ENCODE measurements at places on chromosomes 2 and 18.

GRCh38 chr2:120228503-120228902 is 5.3 kb upstream of the TMEM185B start:
- no peak overlapping the region for H3K27ac ChIP-seq
- no peaks in the 10 kb centered on the region for H3K36me3 ChIP-seq
- H3K4me3 ChIP-seq, result no peak overlapping the region
- H3K4me1 ChIP-seq, result no peaks in the 10 kb centered on the region

DNA sequence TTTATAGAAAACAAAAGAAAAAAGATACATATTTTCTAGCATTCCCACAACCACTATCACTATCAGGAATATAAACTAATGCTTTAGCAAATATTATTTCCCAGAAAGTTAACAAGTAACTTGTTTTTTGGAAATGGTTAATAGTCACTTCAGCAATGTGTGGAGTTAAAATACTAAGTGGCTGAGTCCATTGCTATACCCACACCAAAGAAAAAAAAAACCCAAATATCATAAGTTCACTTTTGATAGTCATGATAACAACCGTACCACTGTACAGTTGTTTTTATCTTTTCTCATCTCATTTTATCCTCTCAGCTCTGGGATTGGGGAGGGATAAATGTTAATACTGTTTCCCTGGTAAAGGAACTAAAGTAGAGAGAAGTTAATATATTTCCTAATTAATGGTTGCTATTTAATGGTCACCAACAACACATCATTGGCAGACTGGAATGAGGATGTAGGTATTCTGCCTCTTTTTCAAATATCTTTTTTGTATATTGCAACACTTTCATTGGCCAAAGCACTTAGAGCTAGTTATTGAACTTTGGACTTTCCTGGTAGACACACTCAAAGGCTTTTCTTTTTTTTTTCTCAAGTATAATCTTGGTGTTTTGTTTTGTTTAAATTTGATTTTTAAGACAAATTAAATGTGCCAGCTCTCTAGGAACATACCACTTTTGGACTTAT is 18.4 kb upstream of the KANSL1L start:
- H3K27me3 ChIP-seq, result no peaks in the 10 kb centered on the region
- H3K4me1 ChIP-seq, result peaks cover 18% of the 10 kb centered on the region
- H3K27ac ChIP-seq, result no peak overlapping the region
- DNase-seq, result no peak
- H3K4me3 ChIP-seq, result no peak overlapping the region

DNA sequence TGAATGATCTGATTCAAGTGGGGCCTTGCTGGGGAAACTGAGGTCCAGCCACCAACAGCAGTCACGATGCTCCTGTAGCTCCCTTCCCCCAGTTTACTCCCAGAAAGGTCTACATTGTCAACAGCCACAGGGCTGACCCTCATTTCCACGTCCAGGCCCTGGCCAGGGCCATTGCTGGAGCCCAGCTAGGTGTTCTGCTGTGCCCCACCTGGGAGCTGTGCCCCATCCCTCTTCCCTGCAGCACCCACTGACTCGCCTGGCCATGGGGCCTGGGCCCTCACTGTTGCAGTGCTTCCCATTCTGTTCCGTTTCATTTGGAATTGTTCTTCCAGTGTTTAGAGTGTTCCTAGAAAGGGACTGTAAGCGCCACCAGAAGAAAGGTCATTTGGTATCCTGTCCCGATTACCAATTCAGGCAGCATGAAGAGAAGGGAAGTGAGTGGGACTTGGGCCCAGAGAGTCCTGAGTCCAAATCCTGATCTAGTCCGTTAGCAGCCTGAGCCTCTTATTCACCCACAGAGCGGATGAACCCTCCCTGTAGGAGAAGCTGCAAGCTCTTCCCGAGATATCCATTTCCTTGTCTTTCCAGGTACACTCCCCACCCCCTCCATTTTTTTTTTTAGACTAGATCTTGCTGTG is 73.1 kb upstream of the HPCAL1 start:
- no peak for DNase-seq
- no peak overlapping the region for H3K27ac ChIP-seq
- H3K4me3 ChIP-seq, result no peak overlapping the region
- no peaks in the 10 kb centered on the region for H3K27me3 ChIP-seq

- peaks cover 45% of the 10 kb centered on the region for H3K36me3 ChIP-seq
- DNase-seq, result no peak
- no peak overlapping the region for H3K27ac ChIP-seq
- no peaks in the 10 kb centered on the region for H3K27me3 ChIP-seq
- no peak overlapping the region for H3K4me3 ChIP-seq
Observed at GRCh38 chr2:16561676-16562075, 104.0 kb downstream of the CYRIA start.

- DNase-seq, result no peak
- H3K36me3 ChIP-seq, result no peaks in the 10 kb centered on the region
- H3K4me1 ChIP-seq, result no peaks in the 10 kb centered on the region
- no peak overlapping the region for H3K27ac ChIP-seq
- H3K4me3 ChIP-seq, result no peak overlapping the region
Observed at GRCh38 chr2:98252038-98252773, 94.0 kb upstream of the CNGA3 start.

GRCh38 chr2:15058015-15058720 is 425.7 kb downstream of the LRATD1 start:
- H3K36me3 ChIP-seq, result no peaks in the 10 kb centered on the region
- H3K27me3 ChIP-seq, result no peaks in the 10 kb centered on the region
- no peak overlapping the region for H3K27ac ChIP-seq
- no peak overlapping the region for H3K4me3 ChIP-seq

DNA sequence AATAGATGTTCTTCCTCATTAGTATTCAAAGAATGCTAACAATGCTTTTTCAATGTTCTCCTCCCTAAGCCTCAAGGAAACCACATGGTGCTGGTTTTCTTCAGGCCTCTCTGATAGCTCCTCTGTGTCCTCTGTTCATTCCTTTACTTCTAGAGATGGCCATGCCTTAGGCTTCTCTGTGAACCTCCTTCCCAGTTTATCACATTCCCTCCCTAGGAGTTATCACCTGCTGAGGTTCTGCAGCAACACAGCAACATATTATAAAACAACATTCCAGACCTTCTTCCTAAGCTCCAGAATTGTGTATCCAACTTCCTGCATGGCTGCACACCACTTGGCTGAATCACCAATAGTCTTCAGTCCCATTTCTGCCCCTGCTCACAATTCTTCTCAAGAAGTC is 325.5 kb downstream of the IRS1 start:
- H3K27ac ChIP-seq, result no peak overlapping the region
- H3K4me3 ChIP-seq, result no peak overlapping the region
- DNase-seq, result no peak
- H3K27me3 ChIP-seq, result no peaks in the 10 kb centered on the region
- H3K36me3 ChIP-seq, result no peaks in the 10 kb centered on the region

DNA sequence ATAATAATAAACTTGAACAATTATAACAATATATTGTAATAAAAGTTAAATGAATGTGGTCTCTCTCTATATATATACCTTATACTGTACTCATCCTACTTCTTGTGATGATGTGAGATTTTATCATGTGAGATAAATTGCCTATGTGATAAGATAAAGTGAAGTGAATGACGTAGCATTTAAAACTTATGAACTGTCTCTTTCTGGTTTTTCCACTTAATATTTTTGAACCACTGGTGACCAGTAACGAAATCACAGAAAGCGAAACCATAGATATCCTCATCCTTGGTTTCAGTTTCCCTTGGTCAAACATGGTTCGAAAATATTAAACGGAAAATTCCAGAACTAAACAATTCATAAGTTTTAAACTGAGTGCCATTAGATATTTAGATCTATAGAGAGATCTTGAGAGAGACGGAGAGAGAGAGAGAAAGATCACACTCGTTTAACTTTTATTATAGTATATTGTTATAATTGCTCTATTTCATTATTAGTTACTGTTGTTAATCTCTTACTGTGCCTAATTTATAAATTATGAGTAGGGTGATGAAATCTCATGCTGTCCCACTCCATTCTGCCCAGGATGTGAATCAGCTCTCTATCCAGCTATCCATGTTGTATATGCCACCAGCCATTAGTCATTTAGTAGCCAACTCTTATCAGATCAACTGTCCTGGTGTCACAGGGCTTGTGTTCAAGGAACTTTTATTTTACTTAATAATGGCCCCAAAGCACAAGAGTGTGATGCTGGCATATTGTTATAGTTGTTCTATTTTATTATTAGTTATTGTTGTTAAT is 156.8 kb downstream of the THADA start:
- no peak overlapping the region for H3K27ac ChIP-seq
- H3K4me1 ChIP-seq, result no peaks in the 10 kb centered on the region
- no peaks in the 10 kb centered on the region for H3K27me3 ChIP-seq
- DNase-seq, result no peak

GRCh38 chr2:217611056-217611455 is 391.7 kb downstream of the TNS1 start:
- H3K27ac ChIP-seq, result no peak overlapping the region
- no peaks in the 10 kb centered on the region for H3K27me3 ChIP-seq

DNA sequence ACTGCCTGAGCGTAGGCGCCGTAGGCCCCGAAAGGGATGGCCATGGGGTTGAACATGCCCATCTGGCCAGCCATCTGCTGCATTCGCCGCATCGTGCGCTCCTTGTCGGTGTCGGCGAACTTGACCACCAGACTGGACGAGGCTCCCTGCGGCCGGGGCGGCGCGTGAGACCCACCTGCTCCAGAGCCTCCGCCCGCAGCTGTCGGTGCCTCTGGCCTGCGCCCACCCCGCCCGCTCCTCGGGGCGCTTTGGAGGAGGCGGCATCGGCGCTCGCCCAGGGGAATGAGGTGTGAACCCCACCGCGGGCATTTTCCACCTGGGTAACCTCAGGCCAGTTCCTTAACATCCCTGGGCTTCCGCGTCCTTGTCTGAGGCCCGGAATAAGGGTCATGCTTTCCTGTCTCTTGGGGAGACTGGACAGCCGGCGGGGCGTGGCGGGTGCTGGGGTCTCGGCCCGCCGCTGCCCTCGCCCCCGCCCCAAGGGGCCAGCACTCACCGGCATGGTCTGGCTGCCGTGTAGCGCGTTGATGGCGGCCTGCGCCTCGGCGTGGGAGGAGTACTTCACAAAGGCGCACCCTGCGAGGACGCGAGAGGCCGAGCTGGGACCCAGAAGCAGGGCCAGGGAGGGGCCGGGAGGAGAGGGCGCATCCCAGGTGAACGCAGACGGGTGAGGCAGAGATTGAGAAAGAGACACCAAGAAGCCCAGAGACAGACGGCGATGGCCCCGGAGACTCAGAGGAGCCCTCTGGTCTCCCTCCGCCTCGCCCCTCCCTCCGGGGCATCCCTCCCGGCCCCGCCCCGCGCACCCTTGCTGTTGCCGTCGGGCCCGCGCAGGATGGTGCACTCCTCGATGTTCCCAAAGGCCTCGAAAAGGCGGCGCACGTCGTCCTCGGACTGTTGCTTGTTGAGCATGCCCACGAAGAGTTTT is 291.0 kb downstream of the CELF4 start:
- H3K4me3 ChIP-seq, result no peak overlapping the region
- no peaks in the 10 kb centered on the region for H3K4me1 ChIP-seq
- H3K27ac ChIP-seq, result no peak overlapping the region

DNA sequence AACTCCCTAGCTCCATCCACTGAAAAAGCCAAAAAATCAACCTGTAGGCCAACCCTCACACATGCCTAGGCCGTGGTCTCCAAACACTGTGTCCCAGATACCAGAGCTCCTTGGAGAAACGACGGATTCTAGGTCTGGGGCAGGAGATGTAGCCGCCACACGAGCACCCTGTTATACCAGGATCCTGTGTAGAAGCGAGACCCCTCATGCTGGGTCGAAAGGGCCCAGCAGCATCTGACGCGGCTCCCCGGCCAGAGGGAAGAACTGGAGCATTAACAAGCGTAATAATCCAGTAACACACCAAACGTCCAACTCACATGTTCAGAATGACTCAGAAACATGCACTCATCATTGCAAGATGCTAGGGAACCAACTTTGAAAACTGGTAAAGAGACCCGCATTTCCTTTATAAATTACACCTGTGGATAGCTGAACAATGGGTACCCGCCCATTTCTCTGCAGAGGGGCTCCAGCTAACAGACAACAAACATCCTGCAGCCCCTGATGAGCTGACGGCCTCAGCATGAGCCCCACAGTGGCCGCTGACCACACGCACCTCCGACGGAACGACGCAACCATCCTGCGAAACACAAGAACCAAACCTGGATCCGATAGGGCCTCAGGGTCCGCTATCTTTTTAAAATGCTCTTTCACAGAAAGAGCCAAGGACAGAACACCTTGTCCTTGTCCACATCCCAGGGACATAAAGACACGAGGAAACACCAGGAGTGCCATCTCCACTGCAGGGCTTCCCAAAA is 14.2 kb downstream of the SLC66A2 start:
- no peaks in the 10 kb centered on the region for H3K36me3 ChIP-seq
- no peaks in the 10 kb centered on the region for H3K27me3 ChIP-seq
- no peaks in the 10 kb centered on the region for H3K4me1 ChIP-seq
- DNase-seq, result no peak
- H3K27ac ChIP-seq, result no peak overlapping the region

DNA sequence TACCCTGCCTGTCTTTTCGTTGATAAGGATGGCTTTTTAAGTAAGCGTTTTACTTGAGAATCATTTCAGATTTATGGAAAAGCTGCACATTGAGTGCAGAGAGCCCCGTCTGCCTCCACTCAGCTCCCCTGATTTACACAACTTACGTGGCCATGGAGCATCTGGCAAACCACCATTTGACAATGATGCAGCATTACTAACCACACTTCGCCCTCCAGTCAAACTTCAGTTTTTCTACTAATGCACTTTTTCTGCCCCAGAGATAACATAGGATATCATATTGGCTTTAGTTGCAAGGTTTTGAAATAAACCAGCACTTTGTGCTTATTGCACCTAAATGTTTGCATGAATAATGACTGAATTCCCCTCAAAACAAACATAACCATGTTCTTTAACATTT is 165.1 kb upstream of the TPO start:
- H3K27me3 ChIP-seq, result no peaks in the 10 kb centered on the region
- H3K4me1 ChIP-seq, result no peaks in the 10 kb centered on the region
- H3K4me3 ChIP-seq, result no peak overlapping the region
- no peak for DNase-seq

GRCh38 chr2:103960951-103961350 is 893.0 kb upstream of the POU3F3 start:
- no peaks in the 10 kb centered on the region for H3K36me3 ChIP-seq
- H3K4me3 ChIP-seq, result no peak overlapping the region
- H3K4me1 ChIP-seq, result no peaks in the 10 kb centered on the region
- no peak for DNase-seq
- no peak overlapping the region for H3K27ac ChIP-seq
- H3K27me3 ChIP-seq, result no peaks in the 10 kb centered on the region

DNA sequence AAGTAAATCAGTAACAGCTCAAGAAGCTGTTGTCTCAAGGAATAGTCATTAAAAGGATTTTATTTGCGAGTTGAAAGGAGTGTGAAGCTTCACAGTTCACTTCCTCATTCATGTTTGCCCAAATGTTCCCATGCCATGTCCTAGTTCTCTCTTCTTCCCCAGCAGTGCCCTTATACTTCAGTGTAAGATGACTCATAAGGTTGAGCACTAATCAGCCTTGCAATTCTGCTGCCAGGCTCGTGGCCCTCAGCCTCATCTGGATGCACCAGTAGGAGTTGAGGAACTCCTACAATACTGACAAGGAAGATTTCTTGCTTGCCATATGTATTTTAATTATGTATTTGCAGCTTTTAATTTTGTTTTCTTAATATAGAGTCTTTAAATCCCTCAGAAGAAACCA is 1980.4 kb downstream of the SUCLG1 start:
- H3K4me1 ChIP-seq, result no peaks in the 10 kb centered on the region
- no peaks in the 10 kb centered on the region for H3K36me3 ChIP-seq
- no peak for DNase-seq
- no peak overlapping the region for H3K4me3 ChIP-seq

All from SJCRH30 (cell line).